ENCODE measurements at places on chromosomes 12 and 14. TPM values are rescaled to one million over a fixed set of nuclear protein-coding genes. Genes with fewer than 3 reads are reported as not detected.

The DUSP16 gene
- 24.5 TPM for total RNA-seq

The AQP6 gene
- not detected for total RNA-seq

The MEG3 gene
- 46.1 TPM for total RNA-seq

The ZFHX2 gene
- 2.6 TPM for total RNA-seq

The CCDC77 gene
- 10.4 TPM for total RNA-seq

The KRT79 gene
- not detected for total RNA-seq

The DTX1 gene
- total RNA-seq: 1.8 TPM

The RAD9B gene
- 1.2 TPM for total RNA-seq

The CBLN3 gene
- 0.34 TPM for total RNA-seq

The ADSS1 gene
- total RNA-seq: 3.4 TPM

The PPP1R36 gene
- 0.75 TPM for total RNA-seq

The VRTN gene
- not detected for total RNA-seq

The FGD6 gene
- total RNA-seq: 31.5 TPM

The PLCZ1 gene
- not detected for total RNA-seq

The TMEM30B gene
- total RNA-seq: 11.3 TPM

The FERMT2 gene
- 86.3 TPM for total RNA-seq

The ACRBP gene
- total RNA-seq: 0.89 TPM

The PRKD1 gene
- 4.3 TPM for total RNA-seq

The EFS gene
- 15.4 TPM for total RNA-seq

The TMPRSS12 gene
- not detected for total RNA-seq

The EML1 gene
- 11.6 TPM for total RNA-seq

All from kidney epithelial cell (primary cell).